Neural crest cell (in vitro differentiated cells): ENCODE measurements at places on chromosomes 7 and 10.

DNA sequence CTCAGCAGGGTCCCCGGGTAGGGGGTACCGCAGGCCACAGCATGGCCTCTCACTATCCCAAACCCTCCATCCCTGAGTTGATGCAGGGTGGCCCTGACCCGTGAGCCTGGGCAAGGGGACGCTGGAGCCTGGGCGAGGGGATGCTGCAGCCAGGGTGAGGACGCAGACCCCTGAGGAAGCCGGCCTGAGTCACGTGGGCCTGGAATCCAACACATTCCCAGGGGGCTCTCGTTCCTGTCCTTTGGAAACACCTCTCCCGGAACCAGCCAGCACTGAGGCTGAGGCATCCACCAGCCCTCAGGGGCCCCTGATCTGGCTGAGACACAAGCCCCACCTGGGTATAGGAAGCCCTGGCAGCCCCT, 61.5 kb upstream of the NKX6-2 start:
- DNase-seq, result no peak

DNA sequence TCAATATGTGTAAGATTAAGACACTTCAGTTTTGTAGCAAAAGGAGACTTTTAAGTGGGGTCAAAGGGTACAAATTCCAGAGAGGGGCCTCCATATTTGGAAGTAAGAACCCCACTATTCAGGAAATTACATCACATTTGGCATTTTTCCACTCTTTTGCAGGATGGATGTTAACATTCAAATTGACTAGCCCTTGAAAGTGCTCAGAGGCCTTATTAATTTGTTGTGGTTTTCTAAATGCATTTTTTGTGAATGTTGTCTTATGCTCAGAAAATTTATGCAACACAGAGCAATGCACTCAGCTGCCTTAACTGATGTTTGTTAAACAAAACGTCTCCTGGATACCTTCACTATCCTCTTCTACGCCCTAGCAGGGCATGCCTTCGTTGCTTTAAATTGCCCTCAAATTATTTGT, 50.9 kb upstream of the PDLIM1 start:
- DNase-seq, result no peak

DNA sequence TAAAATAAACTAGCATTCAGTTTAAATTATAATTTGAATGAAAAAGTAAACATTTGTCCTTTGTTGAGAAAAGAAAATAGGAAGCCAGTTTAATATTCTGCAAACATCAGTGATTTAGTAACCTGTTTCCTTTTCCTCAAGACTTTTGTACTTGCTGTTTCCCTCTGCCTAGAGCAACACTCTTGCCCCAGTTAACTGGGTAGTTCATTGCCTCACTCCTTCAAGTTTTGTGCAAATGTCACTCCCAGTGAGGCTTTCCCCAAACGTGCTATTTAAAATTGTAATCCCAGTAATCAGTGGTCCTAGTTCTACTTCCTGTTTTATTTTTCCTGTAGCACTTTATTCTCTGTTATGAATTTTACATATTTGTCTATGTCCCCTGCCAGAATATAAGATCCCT, 23.8 kb downstream of the DLD start:
- no peak for DNase-seq

- peak; percentile 7 for DNase-seq
Observed at GRCh38 chr7:139108266-139109187, 993 bp downstream of the ZC3HAV1 start.

DNA sequence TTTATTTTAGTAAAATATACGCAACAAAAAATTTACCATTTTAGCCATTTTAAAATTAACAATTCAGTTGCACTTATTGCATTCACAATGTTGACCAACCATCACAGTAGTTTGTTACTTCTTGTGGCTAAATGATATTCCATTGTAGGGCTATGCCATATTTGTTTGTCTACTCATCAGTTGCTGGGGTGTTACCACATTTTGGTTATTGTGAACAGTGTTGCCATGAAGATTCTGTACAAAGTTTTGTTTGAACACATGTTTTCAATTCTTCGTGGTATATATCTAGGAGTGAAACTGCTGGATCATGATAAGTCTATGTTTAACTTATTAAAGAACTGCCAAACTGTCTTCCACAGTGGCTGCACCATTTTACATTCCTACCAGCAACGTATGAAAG, 46.3 kb upstream of the ZNF365 start:
- no peak for DNase-seq
